Keratinocyte (primary cell): ENCODE measurements at places on chromosomes 11 and 22. TPM values are rescaled to one million over a fixed set of nuclear protein-coding genes. Genes with fewer than 3 reads are reported as not detected.

Gene TMEM191C
- 0.27 to 0.68 TPM (median 0.31 TPM) in 3 replicates for polyA plus RNA-seq

Gene HTR3B
- polyA plus RNA-seq = not detected in 3 replicates

Gene TUT1
- polyA plus RNA-seq = 10.1 to 12.3 TPM (median 10.5 TPM) in 3 replicates

Gene FGF4
- polyA plus RNA-seq = not detected in 3 replicates

Gene CCDC15
- 0.77 to 2.0 TPM (median 1.4 TPM) in 3 replicates for polyA plus RNA-seq

Gene VSIG10L2
- polyA plus RNA-seq = 0.01 to 0.22 TPM (median 0.09 TPM) in 3 replicates

Gene NAALADL1
- polyA plus RNA-seq = 1.9 to 3.2 TPM (median 2.3 TPM) in 3 replicates

Gene UCP3
- 0.18 to 0.70 TPM (median 0.52 TPM) in 3 replicates for polyA plus RNA-seq

Gene PLAAT2
- 0.29 to 1.4 TPM (median 0.46 TPM) in 3 replicates for polyA plus RNA-seq

Gene TMPRSS4
- 0.69 to 1.7 TPM (median 1.2 TPM) in 3 replicates for polyA plus RNA-seq

Gene APOL4
- 0.03 to 0.08 TPM (median 0.04 TPM) in 3 replicates for polyA plus RNA-seq

Gene MS4A1
- 0.06 to 0.82 TPM (median 0.07 TPM) in 3 replicates for polyA plus RNA-seq

Gene MS4A14
- not detected in 3 replicates for polyA plus RNA-seq

Gene TRAPPC4
- polyA plus RNA-seq = 113 to 121 TPM (median 119 TPM) in 3 replicates

Gene TRIM34
- polyA plus RNA-seq = 13.7 to 20.5 TPM (median 15.8 TPM) in 3 replicates

Gene PLAAT3
- 0.17 to 0.29 TPM (median 0.20 TPM) in 3 replicates for polyA plus RNA-seq

Gene CEP126
- polyA plus RNA-seq = 1.2 to 3.4 TPM (median 2.5 TPM) in 3 replicates

Gene SLC35E4
- 2.3 to 3.5 TPM (median 2.5 TPM) in 3 replicates for polyA plus RNA-seq

Gene COMMD9
- polyA plus RNA-seq = 51.2 to 68.5 TPM (median 52.6 TPM) in 3 replicates

Gene CCDC188
- polyA plus RNA-seq = not detected in 3 replicates

Gene SPECC1L
- 14.5 to 19.3 TPM (median 19.3 TPM) in 3 replicates for polyA plus RNA-seq

Gene MMP11
- polyA plus RNA-seq = 0.06 to 0.20 TPM (median 0.13 TPM) in 3 replicates

Gene SMC1B
- not detected in 3 replicates for polyA plus RNA-seq

Gene SLC7A4
- polyA plus RNA-seq = 0.05 to 0.18 TPM (median 0.10 TPM) in 3 replicates

Gene KCTD14
- polyA plus RNA-seq = 0.81 to 3.4 TPM (median 2.1 TPM) in 3 replicates

Gene DEPDC7
- polyA plus RNA-seq = 15.5 to 29.8 TPM (median 19.3 TPM) in 3 replicates

Gene B4GALNT4
- polyA plus RNA-seq = 7.3 to 11.5 TPM (median 8.1 TPM) in 3 replicates

Gene SLC43A3
- polyA plus RNA-seq = 14.1 to 83.9 TPM (median 48.1 TPM) in 3 replicates

Gene ALDH3B2
- polyA plus RNA-seq = 0.25 to 1.1 TPM (median 0.67 TPM) in 3 replicates

Gene MUC5B
- polyA plus RNA-seq = not detected in 3 replicates

Gene SCGB2A2
- polyA plus RNA-seq = not detected in 3 replicates

Gene STIP1
- 157 to 215 TPM (median 206 TPM) in 3 replicates for polyA plus RNA-seq

Gene ELMOD1
- polyA plus RNA-seq = 0.15 to 0.63 TPM (median 0.51 TPM) in 3 replicates

Gene CCDC87
- 0.04 to 0.09 TPM (median 0.07 TPM) in 3 replicates for polyA plus RNA-seq

Gene ARFGAP2
- 51.0 to 79.9 TPM (median 55.2 TPM) in 3 replicates for polyA plus RNA-seq
